A172 (cell line): ENCODE measurements at places on chromosomes 1 and 21. TPM values are rescaled to one million over a fixed set of nuclear protein-coding genes. Genes with fewer than 3 reads are reported as not detected.
A peak's percentile ranks its signal among the peaks of the same experiment; 100 is the strongest.

- no peak for DNase-seq
Measured at GRCh38 chr21:41210426-41211059, 42.6 kb downstream of the BACE2 start.

- no peak for DNase-seq
Measured at GRCh38 chr1:21590126-21590880, 78.9 kb downstream of the RAP1GAP start.

- peak; percentile 41 for DNase-seq
Measured at GRCh38 chr1:204975568-204976235, 67.3 kb upstream of the CNTN2 start.

The KPRP gene
- not detected in 2 replicates for total RNA-seq

GRCh38 chr1:180482425-180483275, 19.7 kb downstream of the ACBD6 start:
- DNase-seq, result peak; percentile 39

- no peak for DNase-seq
Measured at GRCh38 chr1:33128781-33129180, 47.8 kb downstream of the AZIN2 start.

GRCh38 chr1:6473974-6474814, 8.2 kb upstream of the TNFRSF25 start:
- DNase-seq, result no peak

The ALX3 gene
- not detected in 2 replicates for total RNA-seq

The DLGAP3 gene
- total RNA-seq, result 0.72 TPM in 1 of 2 replicates, not detected in the other

DNA sequence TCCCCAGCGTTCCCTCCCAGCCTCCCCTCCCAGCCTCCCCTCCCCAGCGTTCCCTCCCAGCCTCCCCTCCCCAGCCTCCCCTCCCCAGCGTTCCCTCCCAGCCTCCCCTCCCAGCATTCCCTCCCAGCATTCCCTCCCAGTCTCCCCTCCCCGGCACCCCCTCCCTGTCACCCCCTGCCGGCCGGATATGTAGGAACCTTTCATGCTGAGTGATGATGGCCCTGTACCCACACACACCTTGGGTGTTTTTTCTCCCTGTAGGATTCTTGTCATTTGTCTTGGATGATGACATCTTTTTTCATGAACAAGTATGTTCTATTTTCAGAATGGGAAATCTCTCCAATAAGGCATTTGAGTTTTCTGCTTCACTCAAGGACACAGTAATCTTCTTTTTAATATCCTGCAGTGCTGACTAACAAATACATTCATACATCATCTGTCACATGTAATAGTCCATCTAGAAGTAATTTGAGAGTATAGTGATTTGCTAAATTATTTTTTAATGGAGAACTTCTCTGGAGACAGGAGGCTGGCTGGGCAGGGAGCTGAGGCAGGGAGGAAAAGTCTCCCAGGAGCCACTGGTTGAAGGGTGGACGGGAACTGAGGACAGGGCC, 19.5 kb downstream of the FTCD start:
- no peak for DNase-seq

GRCh38 chr21:32562915-32563314, 22.4 kb downstream of the TCP10L start:
- no peak for DNase-seq

The FNDC5 gene
- total RNA-seq, result 0.41 TPM in 1 of 2 replicates, not detected in the other

DNA sequence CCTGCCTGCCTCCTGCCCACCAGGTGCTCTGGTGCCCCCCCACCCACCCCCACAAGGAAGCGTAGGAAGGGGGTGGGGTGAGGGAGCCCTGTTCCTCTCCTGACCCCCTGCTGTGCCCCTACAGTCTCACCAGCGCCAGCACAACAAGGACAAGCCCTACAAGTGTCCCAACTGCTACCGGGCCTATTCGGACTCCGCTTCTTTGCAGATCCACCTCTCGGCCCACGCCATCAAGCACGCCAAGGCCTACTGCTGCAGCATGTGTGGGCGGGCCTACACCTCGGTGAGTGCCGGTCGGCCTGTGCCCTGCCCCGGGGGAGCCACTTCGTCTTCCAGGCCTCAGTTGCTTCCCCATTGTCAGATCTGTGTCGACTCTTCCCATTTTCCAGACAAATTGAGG, 25.9 kb downstream of the A3GALT2 start:
- DNase-seq, result no peak

- DNase-seq, result no peak
Measured at GRCh38 chr21:31500982-31501381, 156.9 kb upstream of the TIAM1 start.

GRCh38 chr1:109983380-109984189, 980 bp upstream of the AHCYL1 start:
- no peak for DNase-seq

- no peak for DNase-seq
Measured at GRCh38 chr1:221644145-221644448, 97.8 kb downstream of the DUSP10 start.

The FGR gene
- not detected in 2 replicates for total RNA-seq

DNA sequence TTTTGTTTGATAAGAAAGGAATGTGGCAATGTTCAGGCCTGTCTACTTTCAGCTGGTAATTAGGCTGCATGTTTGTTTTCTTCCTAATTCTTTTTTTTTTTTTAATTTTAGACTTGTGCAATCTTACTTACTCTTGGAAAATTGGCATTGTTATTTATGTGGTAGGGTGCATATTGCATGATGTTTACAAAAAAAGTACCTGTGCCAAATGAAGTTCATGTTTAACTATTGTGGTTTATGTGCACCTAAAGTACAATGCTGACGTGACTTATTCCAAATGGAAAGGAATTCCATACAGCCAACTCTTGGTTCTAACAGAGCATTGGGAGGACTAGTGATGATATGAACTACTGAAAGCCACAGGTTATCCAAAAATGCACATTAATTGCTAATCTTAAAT, 51.0 kb downstream of the KCNK2 start:
- DNase-seq, result no peak

DNA sequence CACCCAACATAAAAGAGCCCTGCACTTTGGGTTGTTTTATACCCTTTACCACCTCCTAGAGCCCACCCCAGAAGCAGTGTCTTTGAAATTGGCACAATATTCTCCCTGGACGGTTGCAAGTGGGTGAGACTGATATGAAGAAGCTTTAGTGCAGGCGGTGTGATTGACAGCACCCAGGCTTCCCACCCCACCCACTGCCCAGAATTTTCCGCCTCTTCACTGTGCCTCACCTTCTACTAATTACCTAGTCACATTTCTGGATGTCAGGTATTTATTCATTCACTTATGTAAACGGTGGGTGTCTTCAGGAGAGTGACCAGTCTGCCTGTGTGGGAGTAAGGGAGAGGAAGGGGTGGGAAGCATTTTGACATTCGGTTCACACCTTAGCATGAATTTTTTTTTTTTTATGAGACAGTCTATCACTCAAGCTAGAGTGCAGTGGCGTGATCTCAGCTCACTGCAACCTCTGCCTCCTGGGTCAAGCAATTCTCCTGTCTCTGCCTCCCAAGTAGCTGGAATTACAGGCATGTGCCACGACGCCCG, 1.7 kb upstream of the FAM89A start:
- no peak for DNase-seq

DNA sequence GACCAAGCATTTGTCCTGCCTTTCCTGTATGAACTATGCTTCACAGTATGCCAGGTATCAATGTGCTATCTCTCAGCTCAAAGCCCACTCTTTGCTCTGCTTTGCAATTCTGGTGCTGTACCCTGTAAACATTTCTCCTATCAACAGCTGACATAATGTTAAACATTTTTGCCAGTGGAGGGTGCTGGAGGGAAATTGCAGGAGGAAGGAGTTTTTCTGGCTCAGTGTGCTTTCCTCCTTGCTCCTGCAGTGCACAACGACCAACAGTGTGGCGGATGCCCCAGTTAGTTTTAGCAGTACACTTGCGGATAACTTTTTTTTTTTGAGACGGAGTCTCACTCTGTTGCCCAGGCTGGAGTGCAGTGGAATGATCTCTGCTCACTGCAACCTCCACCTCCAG, 67.1 kb upstream of the PTGFRN start:
- no peak for DNase-seq

GRCh38 chr1:60898413-60898812, 183.9 kb upstream of the NFIA start:
- DNase-seq, result no peak

The ARMH1 gene
- total RNA-seq, result not detected in 2 replicates

GRCh38 chr1:204649721-204650521, 35.6 kb downstream of the LRRN2 start:
- DNase-seq, result no peak

DNA sequence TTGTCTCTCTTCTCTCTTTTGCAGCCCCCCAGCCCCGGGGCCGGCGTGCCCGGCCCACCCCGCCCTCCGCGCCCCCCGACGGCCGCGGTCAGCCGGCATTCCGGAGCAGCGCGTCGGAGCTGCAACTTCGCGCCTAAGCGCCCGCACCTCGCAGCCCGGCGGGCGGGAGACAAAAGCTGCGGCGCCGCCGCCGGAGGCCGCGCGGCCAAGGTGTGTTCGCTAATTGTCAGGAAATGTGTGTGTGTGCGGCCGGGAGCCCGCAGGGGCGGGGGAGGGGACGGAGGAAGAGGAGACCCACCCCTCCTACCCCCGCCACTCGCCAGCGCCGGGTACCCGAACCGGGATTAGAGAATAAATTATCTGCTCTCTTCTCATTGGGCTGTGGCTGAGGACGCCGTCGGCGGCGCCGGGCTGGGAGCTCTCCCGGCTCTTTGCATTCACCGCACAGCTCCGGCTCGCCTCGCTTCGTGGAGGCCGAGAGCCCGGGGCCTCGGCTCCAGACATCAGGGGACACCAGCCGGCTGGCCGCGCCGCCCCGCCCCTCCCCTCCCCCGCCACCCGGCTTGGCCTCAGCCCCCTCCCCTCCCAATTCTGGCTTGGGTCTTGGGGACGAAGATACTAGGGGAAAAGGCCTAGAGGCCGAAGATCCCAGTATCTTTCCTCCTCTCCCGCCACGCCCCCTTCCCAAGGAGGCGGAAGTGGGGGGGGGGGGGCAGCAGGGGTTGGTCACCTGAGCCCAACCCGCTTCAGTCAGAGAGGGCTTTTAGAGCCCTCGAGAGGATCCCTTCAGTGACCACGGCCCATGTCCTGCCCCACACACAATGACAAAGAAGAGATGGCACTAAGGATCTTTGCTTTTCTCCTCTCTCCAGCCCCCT, 1.3 kb upstream of the BLACAT1 start:
- no peak for DNase-seq

GRCh38 chr1:29436181-29436785, 200.0 kb downstream of the PTPRU start:
- no peak for DNase-seq

GRCh38 chr1:239539051-239539450, 152.7 kb downstream of the CHRM3 start:
- DNase-seq, result no peak

- peak; percentile 58 for DNase-seq
Measured at GRCh38 chr1:12153181-12153785, 13.5 kb upstream of the TNFRSF1B start.

- DNase-seq, result no peak
Measured at GRCh38 chr1:174872615-174873058, 127.1 kb upstream of the CACYBP start.

The S100A1 gene
- total RNA-seq, result 0.46 and 2.8 TPM in 2 replicates

The RPS6KC1 gene
- 31.3 and 32.7 TPM in 2 replicates for total RNA-seq

GRCh38 chr1:184247671-184248070, 139.2 kb upstream of the C1orf21 start:
- no peak for DNase-seq

GRCh38 chr1:3261007-3261968, 192.3 kb downstream of the PRDM16 start:
- DNase-seq, result no peak

The NPHS2 gene
- total RNA-seq, result not detected in 2 replicates

The SMG5 gene
- 113 and 116 TPM in 2 replicates for total RNA-seq

DNA sequence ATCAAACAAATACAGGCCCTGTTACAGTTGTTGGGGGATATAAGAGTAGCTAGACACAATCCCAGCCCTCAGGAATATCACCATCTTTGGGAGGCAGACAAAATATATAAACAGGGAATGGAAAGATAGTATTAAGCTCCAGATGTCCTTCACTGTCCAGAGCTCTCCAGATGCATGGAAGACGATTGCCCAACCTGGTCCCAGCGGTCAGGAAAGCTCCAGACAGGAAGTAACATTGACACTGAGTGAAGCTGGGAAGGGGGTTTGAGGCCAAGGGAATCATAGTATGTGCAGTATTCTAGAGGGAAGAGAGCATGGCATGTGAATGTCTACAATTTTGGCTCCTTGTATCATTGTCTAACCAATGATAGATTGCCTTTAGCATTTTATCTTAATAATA, 173.9 kb upstream of the HOOK1 start:
- DNase-seq, result no peak

DNA sequence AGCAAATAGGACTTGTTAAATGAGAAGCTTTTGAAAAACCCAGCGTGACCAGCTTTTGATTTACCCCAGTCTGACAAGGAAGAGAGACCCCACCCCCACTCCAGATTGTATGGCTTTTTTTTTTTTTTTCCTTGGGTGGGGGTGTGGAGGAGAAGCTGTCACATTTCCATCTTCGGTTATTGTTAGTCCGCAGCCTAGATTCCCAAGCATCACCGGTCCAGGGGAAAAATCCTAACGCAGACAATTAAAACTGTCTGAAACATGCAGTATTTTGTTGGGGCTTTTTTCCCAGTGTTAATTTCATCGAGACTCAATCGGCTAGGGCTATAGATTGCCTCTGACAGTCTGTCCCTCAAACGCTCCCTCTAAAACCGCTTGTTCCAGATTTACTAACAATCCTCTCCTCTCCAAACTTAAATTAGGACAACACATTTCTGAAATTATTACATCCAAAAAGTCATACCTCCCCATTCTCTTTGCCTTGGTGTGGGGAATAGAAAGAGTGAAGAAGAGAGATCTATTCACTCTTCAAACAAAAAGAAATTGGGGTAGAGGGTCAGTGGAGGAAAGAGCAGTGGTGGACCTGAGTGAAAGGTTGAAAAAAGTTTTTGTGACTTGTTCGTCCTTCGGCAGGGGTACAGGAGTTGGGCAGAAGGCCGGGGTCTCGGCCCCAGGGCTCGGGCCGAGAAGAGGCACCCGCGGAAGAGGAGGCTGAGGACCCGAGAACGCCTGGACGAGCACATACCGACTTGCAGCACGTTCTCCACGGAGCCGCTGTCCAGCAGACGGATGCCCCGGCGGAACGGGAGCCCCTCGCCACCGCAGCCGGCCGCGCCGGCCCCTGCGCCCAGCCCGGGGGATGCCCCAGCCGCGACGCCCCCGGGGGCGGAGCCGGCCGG, 1.1 kb downstream of the ZSWIM5 start:
- DNase-seq, result no peak

DNA sequence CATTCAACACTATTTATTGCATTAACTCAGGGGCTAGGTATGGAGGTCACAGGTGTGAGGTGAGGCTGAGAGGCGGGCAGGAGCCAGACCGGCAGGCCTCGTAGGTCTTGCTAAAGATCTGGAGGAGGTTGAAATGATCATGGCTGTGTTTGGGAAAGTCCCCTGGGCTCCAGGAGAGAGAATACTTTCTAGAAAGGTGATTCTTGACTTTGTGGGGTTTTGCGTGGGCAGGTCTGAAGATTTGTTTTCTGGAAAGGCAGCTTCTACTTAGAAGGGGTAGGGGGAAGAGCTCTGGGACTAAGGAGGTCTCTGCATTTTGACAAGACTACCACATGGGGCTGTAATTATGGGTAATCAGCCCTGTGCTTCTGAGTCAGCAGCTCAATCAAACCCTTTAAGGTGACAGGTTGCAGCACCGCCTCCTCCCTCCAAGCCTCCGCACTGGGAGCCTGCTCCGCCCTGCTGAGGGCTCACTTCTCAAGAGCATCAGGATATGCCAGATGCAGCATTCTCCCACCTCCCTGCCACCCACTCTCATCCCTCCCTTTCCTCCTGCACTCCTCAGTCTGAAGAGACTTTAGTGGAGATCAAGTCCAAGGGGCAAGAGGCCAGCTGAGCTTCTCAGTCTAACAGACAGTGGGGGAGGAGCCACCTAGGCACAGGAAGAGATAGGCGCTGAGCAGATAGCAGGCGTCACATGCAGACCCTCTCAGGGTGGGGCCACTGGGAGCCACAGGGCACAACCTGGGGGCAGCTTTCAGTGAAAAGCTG, 30.5 kb downstream of the SLC30A1 start:
- no peak for DNase-seq
